ENCODE measurements at places on chromosomes 12 and 14.

GRCh38 chr12:58359084-58359483 is 417.7 kb downstream of the ATP23 start:
- no peak overlapping the region for H3K27ac ChIP-seq
- DNase-seq, result peak; percentile 47
- H3K36me3 ChIP-seq, result no peaks in the 10 kb centered on the region
- no peak overlapping the region for H3K4me3 ChIP-seq
- peaks cover 2% of the 10 kb centered on the region for H3K27me3 ChIP-seq
- no peaks in the 10 kb centered on the region for H3K4me1 ChIP-seq

GRCh38 chr12:24546661-24547060 is 402.2 kb downstream of the BCAT1 start:
- H3K27ac ChIP-seq, result no peak overlapping the region
- no peaks in the 10 kb centered on the region for H3K27me3 ChIP-seq
- peaks cover 2% of the 10 kb centered on the region for H3K4me1 ChIP-seq
- H3K36me3 ChIP-seq, result no peaks in the 10 kb centered on the region
- no peak overlapping the region for H3K4me3 ChIP-seq

DNA sequence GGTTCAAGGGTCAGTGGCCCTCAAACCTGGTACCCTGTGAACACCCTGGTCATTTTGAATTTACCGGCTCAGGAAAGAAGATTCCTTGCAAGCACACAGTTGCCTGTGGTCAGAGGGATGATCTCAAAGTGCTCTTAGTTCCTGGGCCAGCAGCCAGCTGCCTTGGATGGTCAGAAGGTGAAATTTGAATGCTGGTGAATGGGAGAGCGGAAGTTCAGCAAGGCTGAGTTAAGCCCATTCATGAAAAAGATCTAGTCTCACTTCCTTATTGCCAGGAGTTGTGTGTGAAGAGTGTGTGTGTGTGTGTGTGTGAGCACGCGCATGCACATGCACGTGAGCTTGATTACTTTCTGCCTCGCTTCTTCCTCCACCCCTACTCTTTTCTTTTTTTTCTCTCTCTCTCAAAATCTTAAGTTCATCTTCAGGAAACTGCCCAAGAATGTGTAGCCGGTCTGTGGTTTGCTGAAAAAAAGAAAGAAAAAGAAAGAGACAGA is 155.5 kb upstream of the CCND2 start:
- DNase-seq, result peak; percentile 86
- H3K36me3 ChIP-seq, result no peaks in the 10 kb centered on the region
- H3K27ac ChIP-seq, result peak overlapping the region; percentile 10
- H3K4me3 ChIP-seq, result no peak overlapping the region
- H3K27me3 ChIP-seq, result no peaks in the 10 kb centered on the region

- no peak overlapping the region for H3K27ac ChIP-seq
- H3K4me3 ChIP-seq, result no peak overlapping the region
- no peaks in the 10 kb centered on the region for H3K27me3 ChIP-seq
- DNase-seq, result no peak
Observed at GRCh38 chr12:12331244-12331771, 18.7 kb downstream of the MANSC1 start.

- H3K27me3 ChIP-seq, result no peaks in the 10 kb centered on the region
- no peak for DNase-seq
- no peak overlapping the region for H3K4me3 ChIP-seq
Observed at GRCh38 chr12:115223322-115223721, 539.3 kb upstream of the TBX3 start.

GRCh38 chr12:1848745-1849144 is 28.4 kb downstream of the LRTM2 start:
- H3K4me1 ChIP-seq, result no peaks in the 10 kb centered on the region
- H3K27ac ChIP-seq, result no peak overlapping the region

DNA sequence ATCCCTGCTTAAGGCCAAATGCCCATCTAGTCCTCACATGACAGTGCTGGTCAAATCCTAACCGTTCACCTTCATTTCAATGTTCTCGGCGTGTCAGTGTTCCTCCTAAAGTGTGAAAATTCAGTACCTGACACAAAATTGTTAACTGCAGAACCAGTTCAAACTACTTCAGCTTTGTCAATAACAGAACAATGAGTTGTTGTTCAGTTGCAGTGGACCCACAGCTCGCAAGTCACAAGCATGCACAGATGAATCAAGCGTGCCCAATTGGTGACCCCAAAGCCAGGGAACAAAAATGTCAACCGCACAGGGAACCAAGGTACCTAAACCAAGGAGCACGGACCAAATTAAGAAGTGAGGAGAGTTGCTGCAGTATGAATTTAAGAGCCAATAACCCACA is 23.2 kb downstream of the NRDE2 start:
- no peaks in the 10 kb centered on the region for H3K27me3 ChIP-seq
- H3K36me3 ChIP-seq, result peaks cover 12% of the 10 kb centered on the region
- no peak overlapping the region for H3K4me3 ChIP-seq
- DNase-seq, result no peak
- no peak overlapping the region for H3K27ac ChIP-seq

GRCh38 chr12:121392325-121392716 is 7.6 kb upstream of the RNF34 start:
- no peaks in the 10 kb centered on the region for H3K27me3 ChIP-seq
- no peak overlapping the region for H3K4me3 ChIP-seq
- no peaks in the 10 kb centered on the region for H3K36me3 ChIP-seq
- no peaks in the 10 kb centered on the region for H3K4me1 ChIP-seq

DNA sequence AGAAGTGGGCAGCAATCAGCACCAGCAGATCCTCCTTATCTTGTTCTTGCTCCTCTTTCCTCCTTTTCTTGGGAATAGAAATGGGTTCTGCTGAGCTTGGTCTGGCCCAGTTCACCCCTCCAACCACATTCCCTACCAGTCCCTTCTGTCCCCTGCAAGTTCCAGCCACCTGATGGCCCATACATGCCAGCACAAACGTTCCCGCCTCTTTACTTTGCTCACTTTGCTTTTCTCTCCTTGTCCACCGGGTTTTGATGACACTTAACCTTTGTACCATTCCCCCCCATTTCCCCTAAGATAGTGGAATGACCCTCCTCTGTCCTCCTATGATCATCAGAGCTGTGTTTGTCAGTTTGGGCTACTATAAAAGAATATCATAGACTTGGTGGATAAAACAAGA is 23.4 kb upstream of the EML1 start:
- no peaks in the 10 kb centered on the region for H3K27me3 ChIP-seq
- H3K27ac ChIP-seq, result no peak overlapping the region
- no peak for DNase-seq
- H3K4me1 ChIP-seq, result no peaks in the 10 kb centered on the region

- H3K27me3 ChIP-seq, result no peaks in the 10 kb centered on the region
- no peak overlapping the region for H3K27ac ChIP-seq
- no peaks in the 10 kb centered on the region for H3K4me1 ChIP-seq
- no peak for DNase-seq
- H3K36me3 ChIP-seq, result no peaks in the 10 kb centered on the region
- no peak overlapping the region for H3K4me3 ChIP-seq
Observed at GRCh38 chr12:38809832-38810231, 95.6 kb downstream of the CPNE8 start.

GRCh38 chr14:67999290-67999689 is 179.7 kb downstream of the RAD51B start:
- peak overlapping the region; percentile 56 for H3K27ac ChIP-seq
- H3K36me3 ChIP-seq, result no peaks in the 10 kb centered on the region
- H3K4me1 ChIP-seq, result peaks cover 10% of the 10 kb centered on the region
- no peak overlapping the region for H3K4me3 ChIP-seq
- H3K27me3 ChIP-seq, result no peaks in the 10 kb centered on the region
- peak; percentile 40 for DNase-seq

DNA sequence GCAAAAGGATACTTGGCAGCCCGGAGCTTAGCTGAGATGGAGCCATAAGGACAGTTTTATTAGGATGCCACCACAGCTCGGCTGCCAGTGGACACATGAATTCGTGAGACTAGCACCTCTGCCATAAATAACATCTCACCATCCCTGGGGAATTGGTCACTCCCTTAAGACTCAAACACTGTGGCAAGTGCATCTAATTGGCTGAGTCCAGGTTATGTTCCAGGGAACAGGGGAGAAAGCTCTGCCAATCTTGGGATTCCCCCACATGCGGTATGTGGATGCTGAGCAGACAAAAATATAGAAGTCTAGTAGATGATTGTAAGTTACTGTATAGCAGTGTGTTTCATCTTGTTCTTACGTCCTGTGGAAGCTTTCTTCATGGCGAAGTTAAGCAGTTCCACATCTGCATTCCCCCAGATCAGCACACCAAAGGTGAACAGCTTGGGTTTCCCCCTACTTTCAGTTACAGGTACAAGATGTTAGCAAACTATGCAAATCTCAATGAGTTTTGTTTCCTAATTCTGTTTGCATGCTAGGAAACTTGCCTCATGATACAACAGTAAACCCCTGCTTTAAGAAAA is 131.1 kb downstream of the ETV6 start:
- no peaks in the 10 kb centered on the region for H3K27me3 ChIP-seq
- peaks cover 8% of the 10 kb centered on the region for H3K4me1 ChIP-seq
- no peak for DNase-seq
- H3K27ac ChIP-seq, result no peak overlapping the region
- no peak overlapping the region for H3K4me3 ChIP-seq

GRCh38 chr12:124363353-124363965 is 68.6 kb downstream of the RFLNA start:
- H3K4me1 ChIP-seq, result peaks cover 31% of the 10 kb centered on the region
- DNase-seq, result no peak
- H3K27ac ChIP-seq, result no peak overlapping the region
- no peaks in the 10 kb centered on the region for H3K27me3 ChIP-seq
- H3K36me3 ChIP-seq, result peaks cover 6% of the 10 kb centered on the region

DNA sequence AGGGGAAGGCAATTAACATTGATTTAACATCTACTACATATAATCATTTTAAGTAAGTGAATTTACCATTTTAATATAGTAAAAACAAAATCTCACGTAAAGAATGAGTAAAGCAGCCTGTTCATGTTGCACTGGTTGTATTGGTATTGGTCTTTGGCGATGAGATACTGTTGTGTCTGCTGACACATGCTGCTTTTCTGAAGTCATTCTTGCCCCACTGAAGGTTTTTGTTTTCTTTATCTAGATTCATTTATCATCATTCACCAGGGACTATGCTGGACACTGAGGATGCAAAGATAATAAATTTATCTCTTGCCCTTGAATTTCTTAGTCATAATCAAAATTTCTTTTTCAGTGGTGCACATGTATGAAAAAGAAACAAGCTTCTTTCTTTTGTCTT is 246.2 kb upstream of the NPAS3 start:
- no peaks in the 10 kb centered on the region for H3K27me3 ChIP-seq
- no peak overlapping the region for H3K27ac ChIP-seq
- no peak overlapping the region for H3K4me3 ChIP-seq
- no peaks in the 10 kb centered on the region for H3K4me1 ChIP-seq
- DNase-seq, result no peak
- no peaks in the 10 kb centered on the region for H3K36me3 ChIP-seq

- no peaks in the 10 kb centered on the region for H3K4me1 ChIP-seq
- DNase-seq, result no peak
- H3K27ac ChIP-seq, result no peak overlapping the region
- H3K4me3 ChIP-seq, result no peak overlapping the region
Observed at GRCh38 chr12:58378028-58378427, 436.7 kb downstream of the ATP23 start.

GRCh38 chr12:88227871-88228270 is 85.8 kb downstream of the TMTC3 start:
- DNase-seq, result no peak
- H3K4me3 ChIP-seq, result no peak overlapping the region
- H3K27me3 ChIP-seq, result no peaks in the 10 kb centered on the region
- H3K4me1 ChIP-seq, result no peaks in the 10 kb centered on the region

- H3K4me1 ChIP-seq, result no peaks in the 10 kb centered on the region
- no peaks in the 10 kb centered on the region for H3K36me3 ChIP-seq
- H3K27me3 ChIP-seq, result no peaks in the 10 kb centered on the region
- no peak overlapping the region for H3K27ac ChIP-seq
- no peak for DNase-seq
Observed at GRCh38 chr12:88494520-88494919, 85.8 kb downstream of the KITLG start.

GRCh38 chr12:5633106-5633505 is 201.2 kb downstream of the NTF3 start:
- H3K27me3 ChIP-seq, result no peaks in the 10 kb centered on the region
- H3K27ac ChIP-seq, result no peak overlapping the region
- no peaks in the 10 kb centered on the region for H3K4me1 ChIP-seq
- H3K36me3 ChIP-seq, result no peaks in the 10 kb centered on the region
- DNase-seq, result peak; percentile 91

- H3K36me3 ChIP-seq, result no peaks in the 10 kb centered on the region
- H3K27me3 ChIP-seq, result no peaks in the 10 kb centered on the region
- no peak overlapping the region for H3K4me3 ChIP-seq
- no peak for DNase-seq
- no peaks in the 10 kb centered on the region for H3K4me1 ChIP-seq
Observed at GRCh38 chr12:127297327-127297726, 969.6 kb upstream of the TMEM132C start.

All from small intestine (tissue), 16 donors.